Suppressor macrophage (primary cell): ENCODE measurements at places on chromosomes 16 and 17.

GRCh38 chr17:29349409-29349808 is 40.8 kb upstream of the TAOK1 start:
- DNase-seq, result no peak

DNA sequence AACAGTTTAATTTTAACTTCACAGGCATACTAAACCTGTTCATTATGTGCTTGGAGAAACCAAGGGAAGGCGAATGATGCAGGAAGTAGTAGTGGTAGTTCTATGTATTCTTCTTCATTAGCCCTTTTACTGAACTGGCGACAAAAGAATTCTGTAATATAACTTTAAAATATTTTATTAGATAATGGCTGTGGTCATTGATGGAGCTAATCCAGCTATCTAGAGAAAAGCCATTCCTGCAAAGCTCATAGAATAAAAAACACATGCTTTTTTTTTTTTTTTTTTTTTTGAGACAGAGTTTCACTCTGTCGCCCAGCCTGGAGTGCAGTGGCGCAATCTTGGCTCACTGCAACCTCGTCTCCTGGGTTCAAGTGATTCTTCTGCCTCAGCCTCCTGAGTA is 23.5 kb downstream of the TANC2 start:
- no peak for DNase-seq

- no peak for DNase-seq
Measured at GRCh38 chr16:9275377-9275776, 183.9 kb downstream of the HAPSTR1 start.

- DNase-seq, result no peak
Measured at GRCh38 chr16:709566-710499, 4.2 kb upstream of the FBXL16 start.

DNA sequence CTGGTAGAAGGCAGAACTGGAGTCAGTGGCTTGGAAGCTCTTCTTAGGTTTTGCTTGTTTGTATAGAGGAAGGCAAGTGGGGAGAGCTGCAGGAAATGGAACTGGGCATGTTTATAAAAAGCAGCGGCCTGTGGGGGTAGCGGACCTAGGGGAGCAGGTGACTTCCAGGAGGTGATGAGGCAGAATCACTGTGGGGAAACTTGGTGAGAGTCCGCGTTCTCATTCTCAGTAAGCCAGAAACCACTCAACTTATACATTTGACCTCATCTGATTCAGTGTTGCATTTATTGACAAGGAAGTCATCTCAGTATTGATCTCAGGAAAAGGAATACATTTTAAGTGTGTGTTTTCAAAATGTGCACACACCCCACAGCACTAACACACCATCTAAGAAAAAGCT is 299.8 kb downstream of the CNTNAP4 start:
- DNase-seq, result no peak

- DNase-seq, result peak; percentile 64
Measured at GRCh38 chr16:66515596-66516508, 34.1 kb downstream of the TK2 start.

DNA sequence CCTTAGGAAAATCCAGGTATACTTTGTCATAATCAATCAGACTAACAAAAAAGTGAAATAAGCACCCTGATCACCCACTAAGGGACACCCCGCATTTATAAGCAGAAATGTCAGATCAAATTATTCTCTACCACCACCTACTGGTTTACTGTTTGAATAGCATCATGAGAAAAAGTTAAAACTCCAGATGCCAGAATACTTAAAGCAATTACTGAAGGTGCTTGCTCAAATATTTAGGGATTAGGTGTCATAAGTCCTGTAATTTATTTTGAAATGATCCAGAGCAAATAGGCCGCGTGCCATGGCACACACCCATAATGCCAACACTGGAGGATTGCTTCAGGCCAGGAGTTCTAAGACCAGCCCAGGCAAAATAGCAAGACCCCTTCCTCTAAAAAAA is 2.3 kb downstream of the TOP2A start:
- DNase-seq, result peak; percentile 68

- DNase-seq, result no peak
Measured at GRCh38 chr17:67194134-67194533, 50.9 kb downstream of the HELZ start.

GRCh38 chr17:75693500-75694481 is 26.7 kb downstream of the SAP30BP start:
- no peak for DNase-seq

- DNase-seq, result no peak
Measured at GRCh38 chr16:21023509-21024202, 123.1 kb downstream of the LYRM1 start.

GRCh38 chr17:59423137-59423724 is 91.8 kb downstream of the YPEL2 start:
- peak; percentile 48 for DNase-seq

DNA sequence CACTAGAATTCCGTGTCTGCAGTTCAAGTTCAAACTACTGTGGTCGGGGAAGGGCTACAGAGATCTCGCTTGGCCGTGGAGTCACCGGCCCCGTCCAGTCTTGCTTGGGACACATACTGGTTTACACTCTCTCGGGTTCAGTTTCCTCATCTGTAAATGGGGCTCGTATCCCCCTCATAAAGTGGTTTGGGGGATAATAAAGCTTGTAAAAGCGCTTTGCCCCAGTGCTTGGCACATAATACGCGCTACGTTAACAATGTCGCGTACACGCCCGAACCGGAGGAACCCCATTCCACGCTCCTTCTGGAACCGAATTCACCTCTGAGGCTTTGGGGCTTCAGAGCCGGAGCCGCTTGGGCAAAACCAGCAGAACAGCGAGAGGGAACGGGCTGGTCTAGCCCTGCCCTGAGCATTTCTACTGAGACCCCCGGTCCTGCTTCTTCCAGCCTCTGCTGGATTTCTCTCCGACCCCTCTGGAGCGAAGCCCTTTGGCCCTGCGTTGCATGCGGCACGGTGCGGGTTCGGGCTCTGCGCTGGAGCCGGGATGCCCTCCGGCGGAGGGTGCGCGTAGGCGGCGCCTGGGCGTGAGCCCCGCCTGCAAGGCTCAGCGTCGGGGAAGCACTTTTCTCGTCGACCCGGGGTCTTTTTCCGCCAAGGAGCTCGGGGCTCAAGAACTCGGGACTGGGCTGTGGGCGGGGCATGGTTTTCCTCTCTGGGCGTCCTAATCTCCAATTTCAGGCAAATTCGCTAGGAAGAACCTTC is 26.1 kb upstream of the HOXB13 start:
- DNase-seq, result no peak

GRCh38 chr16:83813823-83814658 is 6.3 kb downstream of the HSBP1 start:
- peak; percentile 56 for DNase-seq

DNA sequence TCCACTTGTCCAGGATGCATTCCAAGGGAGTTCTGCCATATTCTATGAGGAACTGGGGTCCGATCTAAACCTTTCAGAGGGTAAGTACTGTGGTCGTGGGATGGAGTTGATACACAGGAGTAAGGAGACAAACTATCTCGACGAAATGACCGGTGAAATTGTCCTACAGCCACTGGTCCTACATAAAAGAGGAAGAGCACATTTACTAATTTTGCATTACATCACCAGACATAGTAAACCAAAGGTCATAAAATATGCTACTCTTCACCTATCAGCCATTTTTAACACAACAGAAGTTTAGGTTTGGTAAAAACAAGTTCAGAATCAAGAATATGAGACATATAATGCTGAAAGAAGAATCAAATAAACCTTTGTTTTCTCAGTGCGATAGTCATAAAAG is 8.1 kb downstream of the HSF5 start:
- DNase-seq, result no peak

GRCh38 chr17:20965492-20965891 is 77.3 kb downstream of the USP22 start:
- DNase-seq, result no peak

DNA sequence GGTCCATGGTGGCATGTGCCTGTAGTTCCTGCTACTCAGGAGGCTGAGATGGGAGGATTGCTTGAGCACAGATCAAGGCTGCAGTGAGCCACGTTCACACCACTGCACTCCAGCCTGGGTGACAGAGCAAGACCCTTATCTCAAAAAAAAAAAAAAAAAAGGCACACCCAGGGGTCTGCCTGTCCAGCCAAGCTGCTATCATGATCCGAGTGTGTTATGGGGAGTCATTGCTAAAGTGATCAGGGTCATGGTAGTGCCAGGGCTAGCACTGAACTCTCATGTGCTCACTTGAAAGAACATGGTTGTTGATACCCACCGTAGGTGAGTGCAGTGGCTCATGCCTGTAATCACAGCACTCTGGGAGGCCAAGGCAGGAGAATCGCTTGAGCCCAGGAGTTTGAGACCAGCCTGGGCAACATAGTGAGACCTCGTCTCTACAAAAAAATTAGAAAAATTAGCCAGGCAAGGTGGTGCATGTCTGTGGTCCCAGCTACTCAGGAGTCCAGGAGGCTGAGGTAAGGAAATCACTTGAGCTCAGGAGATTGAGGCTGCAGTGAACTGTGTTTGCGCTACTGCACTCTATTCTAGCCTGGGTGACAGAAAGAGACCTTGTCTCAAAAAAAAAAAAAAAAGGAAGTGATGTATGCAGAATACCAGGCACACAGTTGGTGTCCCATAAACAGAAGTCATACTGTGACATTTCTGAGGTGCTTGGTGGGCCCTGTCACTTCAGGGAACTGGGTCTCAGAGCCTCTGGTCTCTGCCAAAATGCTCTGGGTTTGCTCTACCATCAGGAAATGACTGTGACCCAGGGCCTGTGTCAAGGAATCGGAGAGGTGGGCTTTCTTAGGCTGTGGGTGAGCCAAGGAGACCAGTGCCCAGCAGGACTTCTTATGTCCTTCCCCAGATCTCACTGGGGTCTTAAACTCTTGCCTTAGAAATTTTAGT is 2.2 kb downstream of the PRM1 start:
- peak; percentile 52 for DNase-seq

DNA sequence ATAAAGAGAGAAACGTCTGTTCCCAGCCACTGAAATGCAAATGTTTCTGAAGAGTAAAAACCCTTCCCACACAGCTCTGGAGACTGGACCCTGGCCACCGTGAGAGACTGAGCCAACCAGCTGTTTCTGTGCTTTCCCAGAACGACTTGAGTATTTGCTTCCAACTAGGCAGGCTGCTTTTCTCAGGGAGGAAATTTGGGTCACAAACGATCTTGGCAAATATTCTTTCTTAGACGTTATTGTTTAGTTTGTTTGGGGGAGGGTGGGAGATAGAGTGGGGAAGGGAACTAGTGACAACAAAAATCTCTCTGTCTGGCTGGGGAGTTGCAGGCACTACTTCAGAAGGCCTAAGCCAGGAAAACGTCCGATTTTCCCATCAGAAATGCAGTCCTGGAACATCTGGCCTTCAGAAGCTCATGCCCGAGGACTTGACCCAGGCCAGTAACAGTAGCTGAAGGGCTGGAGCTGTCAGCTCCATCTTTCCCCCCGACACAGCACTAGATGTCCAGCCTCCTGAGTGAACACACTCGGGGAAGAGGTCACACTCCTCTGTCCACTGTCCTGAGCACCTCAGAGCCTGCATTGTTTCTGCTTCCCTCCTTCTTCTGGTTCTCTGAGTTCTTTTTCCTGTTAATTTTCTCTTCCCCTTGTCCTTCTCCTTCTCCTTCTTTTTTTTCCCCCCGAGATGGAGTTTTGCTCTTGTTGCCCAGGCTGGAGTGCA is 4.0 kb downstream of the CCDC92B start:
- DNase-seq, result no peak

DNA sequence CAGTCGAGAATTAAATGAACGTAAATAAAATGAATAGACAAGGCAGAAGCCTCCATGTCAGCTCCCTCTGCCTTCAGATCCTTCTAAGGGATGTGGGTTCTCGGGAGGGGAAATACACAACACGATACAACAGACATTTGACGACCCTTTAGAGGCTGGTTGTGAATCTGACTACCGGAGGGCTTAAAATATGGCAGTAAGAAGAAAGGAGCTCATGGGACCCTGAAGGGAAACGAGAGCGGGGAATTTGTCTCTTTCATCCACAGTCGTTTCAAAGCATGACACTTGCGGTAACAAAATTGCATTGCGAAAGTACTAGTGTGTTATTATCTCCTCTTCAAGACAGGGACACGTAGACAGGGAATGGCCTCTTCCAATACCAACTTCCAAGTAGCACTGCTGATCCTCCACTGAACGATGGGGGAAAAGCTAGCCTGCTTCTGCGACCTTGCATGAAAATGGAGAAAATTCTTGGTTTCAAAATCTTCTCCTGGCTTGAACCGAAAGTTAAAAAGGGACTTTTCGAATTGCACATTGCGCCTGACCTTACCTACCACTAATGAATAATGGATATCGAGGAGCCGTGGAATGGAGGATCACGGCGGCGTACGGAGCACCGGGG is 1.2 kb upstream of the TNRC6C start:
- peak; percentile 38 for DNase-seq

GRCh38 chr17:41687828-41688640 is 651 bp upstream of the EIF1 start:
- DNase-seq, result peak; percentile 58

GRCh38 chr16:69338557-69339288 is 641 bp downstream of the COG8 start:
- no peak for DNase-seq

DNA sequence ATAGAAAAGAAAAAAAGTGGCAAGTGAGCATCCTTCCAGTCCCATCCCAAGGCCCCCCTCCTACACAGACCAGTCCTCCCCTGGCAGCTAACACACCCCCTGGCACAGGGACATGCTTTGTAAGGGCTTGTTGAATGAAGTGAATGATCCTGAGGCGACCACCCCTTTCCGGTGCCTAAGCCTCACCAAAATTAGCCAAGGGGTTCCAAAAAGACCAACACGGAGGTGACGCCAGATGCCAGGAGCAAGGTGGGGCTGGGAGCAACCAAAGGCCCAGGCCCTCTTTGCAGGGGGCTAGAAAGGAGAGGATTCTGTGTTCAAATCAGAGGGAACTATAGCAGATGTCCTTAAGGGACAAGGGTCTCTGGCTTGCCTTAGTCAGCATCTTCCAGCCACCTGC is 5.5 kb downstream of the KRT35 start:
- no peak for DNase-seq

DNA sequence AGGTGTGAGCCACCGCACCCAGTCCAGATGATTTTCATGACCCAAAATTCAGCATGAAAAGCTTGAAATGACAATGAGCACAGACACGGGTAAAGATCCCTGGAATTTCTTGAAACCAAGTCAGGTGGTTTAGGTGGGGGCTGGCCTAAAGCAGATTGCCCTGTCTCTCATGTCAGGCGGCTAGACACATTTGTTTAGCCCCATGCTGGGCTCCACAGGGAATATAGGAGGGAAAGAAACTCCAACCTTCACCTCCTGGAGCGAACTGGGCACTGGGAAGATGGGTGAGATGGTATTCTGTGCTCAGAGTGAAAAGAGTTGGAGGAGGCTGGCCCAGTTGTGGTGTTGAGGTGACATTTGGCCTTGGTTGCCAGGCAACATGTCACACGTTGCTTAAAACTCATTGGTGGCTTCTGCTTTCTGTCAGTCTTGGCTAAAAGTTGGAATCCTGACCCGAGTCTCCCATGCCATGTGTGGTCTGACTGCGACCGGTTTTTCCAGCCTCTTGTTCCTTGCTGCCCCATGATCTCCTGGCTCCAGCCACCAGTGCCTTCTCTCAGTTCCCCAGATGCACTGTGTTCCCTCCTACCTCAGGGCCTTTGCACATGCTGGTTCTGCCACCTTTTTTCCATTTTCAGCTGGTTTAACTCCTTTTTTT is 113.7 kb downstream of the ABCC6 start:
- DNase-seq, result peak; percentile 8

- DNase-seq, result no peak
Measured at GRCh38 chr16:20803192-20803560, 3.1 kb downstream of the ERI2 start.

GRCh38 chr17:47937941-47938340 is 3.4 kb upstream of the PNPO start:
- no peak for DNase-seq

- peak; percentile 19 for DNase-seq
Measured at GRCh38 chr17:64773836-64774761, 112.0 kb upstream of the SMURF2 start.

- DNase-seq, result no peak
Measured at GRCh38 chr17:80650751-80651518, 106.3 kb downstream of the RPTOR start.
